ENCODE measurements at places on chromosomes 16 and 17.

GRCh38 chr17:77798481-77798880 is 160.0 kb upstream of the TNRC6C start:
- DNase-seq = no peak

GRCh38 chr17:15216481-15216880 is 48.6 kb downstream of the PMP22 start:
- no peak for DNase-seq

DNA sequence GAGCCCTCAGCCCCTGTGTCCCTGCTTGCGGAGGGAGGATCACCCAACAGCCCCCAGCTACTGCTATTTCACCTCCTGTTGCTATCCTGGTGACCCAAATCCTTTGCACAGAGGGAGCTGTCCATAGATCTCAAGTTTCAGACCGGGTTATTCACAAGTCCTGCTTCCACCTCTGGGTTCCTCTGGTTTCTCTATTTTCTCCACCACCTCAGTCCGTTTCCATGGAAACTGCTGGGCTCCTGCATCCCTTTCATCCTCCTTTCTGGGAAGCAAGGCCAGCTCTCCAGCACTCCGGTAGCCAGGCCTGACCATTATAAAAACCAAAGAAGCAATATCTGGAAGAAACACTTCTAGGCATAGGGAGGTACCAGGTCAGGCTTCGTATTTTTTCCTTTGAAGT is 4.8 kb upstream of the CALB2 start:
- DNase-seq = no peak

DNA sequence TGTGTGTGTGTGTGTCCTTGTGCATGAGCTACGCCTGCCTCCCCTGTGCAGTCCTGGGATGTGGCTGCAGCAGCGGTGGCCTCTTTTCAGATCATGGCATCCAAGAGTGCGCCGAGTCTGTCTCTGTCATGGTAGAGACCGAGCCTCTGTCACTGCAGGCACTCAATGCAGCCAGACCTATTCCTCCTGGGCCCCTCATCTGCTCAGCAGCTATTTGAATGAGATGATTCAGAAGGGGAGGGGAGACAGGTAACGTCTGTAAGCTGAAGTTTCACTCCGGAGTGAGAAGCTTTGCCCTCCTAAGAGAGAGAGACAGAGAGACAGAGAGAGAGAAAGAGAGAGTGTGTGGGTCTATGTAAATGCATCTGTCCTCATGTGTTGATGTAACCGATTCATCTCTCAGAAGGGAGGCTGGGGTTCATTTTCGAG is 22.5 kb downstream of the STAT5A start:
- DNase-seq = no peak

DNA sequence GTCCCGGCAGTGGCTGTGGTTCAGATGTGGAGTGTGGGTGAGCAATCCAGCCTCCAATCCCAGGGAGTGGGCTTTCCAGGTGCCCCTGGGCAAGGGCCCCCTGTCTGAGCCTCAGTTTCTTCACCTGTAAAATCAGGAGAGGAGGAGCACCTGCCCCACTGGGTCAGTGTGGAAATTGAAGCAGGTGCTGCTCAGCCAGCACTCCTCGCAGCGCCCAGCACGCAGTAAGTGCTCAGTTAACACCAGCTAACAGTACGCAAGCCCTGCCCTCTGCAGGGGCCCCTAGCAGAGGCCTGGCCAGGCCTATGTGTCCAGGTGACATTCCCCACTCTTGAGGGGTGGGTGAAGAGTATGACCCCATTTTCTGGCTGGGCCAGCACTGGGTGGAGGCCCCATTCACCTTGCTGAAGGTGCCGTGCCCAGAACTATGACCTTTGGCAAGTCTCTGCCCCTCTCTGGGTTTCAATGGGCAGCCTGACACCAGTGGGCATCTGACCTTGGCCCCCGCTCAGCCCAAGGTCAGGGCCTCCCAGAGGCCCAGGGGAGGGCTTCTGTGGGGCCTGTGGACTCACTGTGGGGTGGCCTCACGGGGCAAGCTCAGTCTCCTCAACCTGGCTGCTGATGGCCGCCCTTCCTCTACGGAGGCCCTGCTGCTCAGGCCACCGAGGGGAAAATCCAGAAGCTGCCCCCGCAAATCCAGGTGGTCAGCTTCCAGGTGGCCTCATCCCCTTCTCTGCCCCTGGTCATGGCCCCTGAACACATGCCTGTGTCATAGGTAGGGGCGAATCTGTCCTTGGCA is 2.5 kb downstream of the MTSS2 start:
- DNase-seq = no peak

GRCh38 chr16:89925596-89926079 is 2.5 kb downstream of the TUBB3 start:
- DNase-seq = no peak

DNA sequence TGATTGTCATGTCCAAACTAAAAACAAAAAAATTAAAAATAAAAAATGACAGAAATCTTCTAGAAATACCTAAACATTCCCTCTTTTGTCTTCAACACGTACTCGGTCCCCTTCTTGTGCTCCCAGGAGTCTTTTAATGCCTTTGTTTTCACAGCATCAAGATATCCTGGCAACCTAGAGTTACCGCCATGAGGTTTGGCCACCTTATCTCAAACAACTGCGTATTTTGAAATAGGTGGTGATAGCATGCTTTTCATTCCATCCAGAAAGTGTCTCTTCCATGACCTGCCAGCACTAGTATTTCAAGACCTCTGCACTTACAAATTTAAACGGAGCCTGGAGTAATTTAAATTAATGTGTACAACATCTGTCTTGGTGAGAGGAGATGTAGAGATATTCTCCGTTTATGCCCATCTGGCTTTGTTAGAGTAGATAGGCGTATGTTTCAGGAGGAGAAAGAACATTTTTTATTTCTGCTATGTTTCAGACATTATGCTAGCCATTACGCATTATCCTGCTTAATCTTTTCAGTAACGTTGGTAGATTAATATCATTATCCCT is 42.0 kb downstream of the RBFOX1 start:
- DNase-seq = no peak

GRCh38 chr16:6967796-6968320 is 364.8 kb upstream of the RBFOX1 start:
- no peak for DNase-seq

GRCh38 chr16:84828322-84828721 is 8.5 kb downstream of the CRISPLD2 start:
- DNase-seq = no peak

GRCh38 chr17:48071654-48072053 is 23.5 kb downstream of the NFE2L1 start:
- no peak for DNase-seq

DNA sequence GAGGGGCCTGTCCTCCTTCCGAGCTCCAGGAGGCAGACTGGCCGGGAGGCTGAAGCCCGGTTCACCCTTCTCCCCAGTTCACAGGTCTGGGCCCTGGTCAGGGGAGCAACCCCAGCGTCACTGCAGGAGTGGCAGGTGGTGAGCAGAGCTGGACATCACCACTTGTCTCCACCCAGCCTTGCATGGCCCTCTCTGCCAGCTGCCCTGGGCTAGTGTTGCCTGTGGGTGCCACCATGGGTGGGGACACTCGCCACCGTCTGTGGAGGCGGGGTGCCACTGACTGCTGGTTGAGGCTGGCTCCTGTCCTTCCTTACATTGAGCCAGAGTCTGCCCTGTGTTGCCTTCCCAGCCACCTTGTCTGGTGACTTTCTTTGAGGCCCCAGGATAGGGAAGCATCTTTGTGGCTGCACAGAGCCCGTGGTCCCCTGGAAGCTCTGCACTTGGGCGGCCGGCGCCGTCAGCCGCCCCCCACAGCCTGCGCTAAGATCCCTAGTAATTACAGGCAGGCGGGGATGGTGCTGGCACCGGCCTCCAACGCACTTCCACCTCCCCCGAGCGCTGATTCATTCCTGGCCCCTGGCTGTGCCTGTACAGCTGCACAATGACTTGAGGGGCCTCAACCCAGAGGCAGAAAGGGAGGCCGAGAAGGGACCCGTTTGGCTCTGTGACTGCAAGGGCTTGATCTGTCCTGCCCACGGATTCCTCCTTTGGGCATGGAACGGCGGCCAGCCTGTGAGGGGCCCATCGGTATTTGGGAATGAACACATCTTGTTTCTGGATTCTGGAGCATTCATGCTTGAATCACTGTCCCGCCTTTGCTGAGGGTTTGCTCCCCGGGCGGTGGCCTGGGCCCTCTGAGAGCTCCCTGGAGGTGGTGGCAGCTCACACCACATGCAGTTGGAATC is 5.2 kb downstream of the BAIAP2 start:
- no peak for DNase-seq

- DNase-seq = no peak
Measured at GRCh38 chr17:27930000-27930399, 36.8 kb upstream of the LYRM9 start.

DNA sequence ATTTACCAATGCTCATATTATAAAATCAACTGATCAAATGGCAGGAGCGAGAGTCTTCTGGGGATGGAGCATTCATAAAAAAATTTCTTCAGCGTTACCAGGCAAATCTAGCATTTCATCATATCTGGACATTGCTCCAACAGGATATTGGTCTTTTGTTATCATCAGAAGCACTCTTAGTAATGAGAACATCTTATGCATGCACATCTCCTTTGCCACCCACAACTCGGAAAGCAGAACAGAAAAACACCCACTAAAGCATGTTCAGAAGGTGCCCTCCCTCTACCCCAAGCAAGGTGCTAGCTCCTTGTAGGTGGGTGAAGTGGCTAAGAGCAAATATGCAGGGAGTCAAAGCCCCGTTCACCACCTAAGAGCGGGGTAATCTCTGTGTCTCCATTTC is 18.9 kb downstream of the ARHGAP17 start:
- DNase-seq = no peak

DNA sequence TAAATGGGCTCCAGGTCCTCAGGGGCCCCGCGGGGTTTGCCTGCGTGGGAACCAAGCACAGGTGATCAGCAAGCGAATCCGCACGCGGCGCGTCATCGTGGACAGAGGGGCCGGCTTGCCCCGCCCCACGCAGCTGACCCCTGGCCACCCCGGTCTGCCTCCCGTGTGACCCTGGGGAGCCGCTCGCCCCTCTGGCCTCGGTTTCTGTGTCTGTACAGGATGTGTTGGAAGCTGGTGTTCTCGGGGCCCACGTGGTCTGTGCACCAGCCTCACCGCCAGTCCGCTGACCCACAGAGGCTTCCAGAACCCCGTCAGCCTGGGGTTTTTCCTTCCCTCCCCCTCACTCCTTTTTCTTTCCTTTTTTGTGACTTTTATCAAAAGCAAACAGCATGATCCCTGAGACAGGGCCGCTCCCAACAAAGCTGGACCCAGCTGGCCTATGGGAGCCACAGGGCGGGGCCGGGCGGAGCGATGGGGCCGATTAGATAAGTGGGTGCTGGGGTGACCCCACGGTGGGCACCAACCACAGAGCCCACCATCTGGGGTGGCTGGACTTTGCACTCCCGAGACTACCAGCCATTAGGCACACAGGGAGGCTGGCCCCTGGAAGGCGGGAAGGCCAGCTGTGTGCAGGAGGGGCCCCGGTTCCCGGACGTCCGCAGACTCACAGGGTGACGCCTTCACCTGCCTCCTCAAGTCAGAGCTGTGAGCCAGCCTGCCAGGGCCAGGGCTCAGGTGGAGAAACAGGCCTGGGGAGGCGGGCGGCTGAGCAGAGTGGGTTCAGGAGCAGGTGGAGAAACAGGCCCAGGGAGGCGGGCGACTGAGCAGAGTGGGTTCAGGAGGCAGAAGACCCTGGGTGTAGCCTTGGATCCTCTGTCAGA is 56.0 kb downstream of the ZFPM1 start:
- no peak for DNase-seq

- DNase-seq = no peak
Measured at GRCh38 chr16:20750558-20750957, 8.9 kb upstream of the THUMPD1 start.

GRCh38 chr17:806346-806745 is 24.2 kb downstream of the MRM3 start:
- DNase-seq = no peak

DNA sequence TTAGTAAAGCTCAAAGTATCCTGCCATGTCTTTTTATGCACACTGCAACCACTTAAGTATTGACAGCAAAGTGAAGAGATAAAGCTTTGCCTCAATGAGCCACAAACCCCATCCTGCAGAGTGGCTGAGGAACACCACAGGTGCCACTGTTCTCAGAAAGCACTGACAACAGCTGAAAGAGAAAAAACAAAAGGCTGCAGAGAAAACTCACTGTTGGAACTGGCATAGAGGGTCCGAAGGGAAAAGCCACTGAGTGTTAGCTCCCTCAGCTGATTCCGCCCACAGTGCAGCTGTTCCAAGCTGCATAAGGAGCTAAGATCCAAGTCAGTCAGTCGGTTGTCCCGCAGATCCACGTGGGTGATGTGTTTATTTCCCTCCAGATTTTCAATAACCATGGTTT is 48.3 kb downstream of the PHLPP2 start:
- DNase-seq = no peak

DNA sequence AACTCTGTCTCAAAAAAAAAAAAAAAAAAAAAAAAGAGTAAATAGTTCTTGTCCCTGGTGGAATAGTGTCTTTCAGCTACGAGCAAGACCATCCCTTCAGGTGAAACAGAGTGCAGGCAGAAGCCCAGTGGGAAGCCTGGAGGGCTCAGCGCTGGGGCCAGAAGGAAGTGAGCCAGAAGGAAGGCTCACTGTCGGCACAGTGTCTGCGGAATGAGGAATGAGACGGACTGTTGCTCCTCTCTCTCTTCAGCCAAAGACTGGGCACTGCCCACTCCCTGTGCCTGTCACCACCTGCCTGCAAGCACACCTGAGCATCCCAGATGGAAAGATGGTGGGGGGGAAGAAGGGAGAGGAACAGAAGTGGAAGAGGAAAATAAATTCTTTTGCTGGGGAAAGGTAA is 7.5 kb downstream of the RSL1D1 start:
- no peak for DNase-seq

GRCh38 chr16:82396509-82396908 is 226.5 kb upstream of the MPHOSPH6 start:
- DNase-seq = no peak

- DNase-seq = no peak
Measured at GRCh38 chr16:4494746-4495490, 18.7 kb downstream of the HMOX2 start.

DNA sequence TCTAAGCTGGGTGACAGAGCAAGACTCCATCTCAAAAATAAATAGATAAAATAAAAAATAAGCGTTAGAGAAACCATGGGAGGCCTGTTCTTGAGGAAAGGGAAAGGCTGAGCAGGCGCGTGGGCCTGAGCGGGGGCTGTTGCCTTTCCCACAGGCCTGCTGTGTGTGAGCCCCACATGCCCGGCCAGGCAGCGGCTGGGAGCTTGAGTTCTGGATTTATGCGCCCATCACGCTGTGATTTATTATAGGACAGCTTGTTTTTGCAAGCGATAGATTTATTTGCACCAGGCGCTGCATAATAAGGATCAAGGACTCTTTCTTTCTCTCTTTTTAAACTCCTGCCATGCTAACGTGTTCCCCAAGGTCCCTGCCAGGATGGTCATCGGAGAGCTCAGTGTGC is 14.8 kb upstream of the WFDC1 start:
- DNase-seq = no peak

- DNase-seq = no peak
Measured at GRCh38 chr17:28350271-28350670, 7.1 kb downstream of the POLDIP2 start.
